Stimulated activated CD8-positive, alpha-beta memory T cell treated with anti-CD3 and anti-CD28 coated beads, Interleukin-15, amount 100 ng/mL, for 24 hours (primary cell): ENCODE measurements at places on chromosomes 13 and 19.

GRCh38 chr19:18637673-18638630 is 1.1 kb downstream of the KLHL26 start:
- no peak for DNase-seq

GRCh38 chr19:38210458-38210987 is 13.5 kb downstream of the DPF1 start:
- no peak for DNase-seq

DNA sequence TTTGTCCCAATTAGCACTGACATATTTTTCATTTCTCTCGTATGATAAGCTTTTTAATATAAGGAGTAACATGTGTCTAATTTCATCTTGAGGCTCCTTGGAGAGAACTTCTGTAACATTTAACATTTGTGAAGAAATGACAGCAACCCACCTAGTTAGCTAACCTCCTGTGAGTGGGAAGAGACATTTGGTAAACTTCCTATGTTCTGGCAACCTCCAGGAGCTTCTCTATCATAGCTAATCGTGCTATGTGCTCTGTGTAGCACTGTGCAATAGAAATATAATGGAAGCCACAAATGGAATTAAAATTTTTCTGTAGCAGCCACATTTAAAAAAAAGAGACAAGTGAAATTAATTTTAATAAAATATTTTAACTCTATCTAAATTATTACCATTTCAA is 5.4 kb upstream of the OLFM4 start:
- no peak for DNase-seq

- no peak for DNase-seq
These were observed 8.7 kb downstream of the SYNGR4 start for GRCh38 chr19:48372904-48373303.

DNA sequence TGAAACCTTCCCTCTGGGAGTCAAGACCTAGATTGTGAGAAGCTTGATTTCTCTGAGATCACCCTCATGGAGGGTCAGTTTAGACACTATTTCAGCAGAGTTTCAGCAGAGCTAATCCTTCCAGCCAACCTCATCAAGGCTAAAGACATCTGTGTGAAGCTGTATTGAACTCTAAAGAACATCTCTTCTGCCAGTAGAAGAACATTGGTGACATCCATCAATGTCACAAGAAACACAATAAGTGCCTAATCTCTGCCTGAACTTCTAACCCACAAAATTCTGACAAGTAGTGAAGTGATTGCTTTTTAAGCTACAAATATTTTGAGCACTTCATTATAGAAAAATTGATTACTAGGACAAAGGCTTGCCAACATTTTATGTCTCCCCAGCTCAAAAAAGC is 475.8 kb upstream of the PCDH20 start:
- DNase-seq = no peak

GRCh38 chr19:30479231-30479630 is 107.0 kb downstream of the ZNF536 start:
- DNase-seq = no peak

- no peak for DNase-seq
These were observed 1.0 kb upstream of the PCDH8 start for GRCh38 chr13:52849291-52850071.
